ENCODE measurements at places on chromosomes 4 and X.

DNA sequence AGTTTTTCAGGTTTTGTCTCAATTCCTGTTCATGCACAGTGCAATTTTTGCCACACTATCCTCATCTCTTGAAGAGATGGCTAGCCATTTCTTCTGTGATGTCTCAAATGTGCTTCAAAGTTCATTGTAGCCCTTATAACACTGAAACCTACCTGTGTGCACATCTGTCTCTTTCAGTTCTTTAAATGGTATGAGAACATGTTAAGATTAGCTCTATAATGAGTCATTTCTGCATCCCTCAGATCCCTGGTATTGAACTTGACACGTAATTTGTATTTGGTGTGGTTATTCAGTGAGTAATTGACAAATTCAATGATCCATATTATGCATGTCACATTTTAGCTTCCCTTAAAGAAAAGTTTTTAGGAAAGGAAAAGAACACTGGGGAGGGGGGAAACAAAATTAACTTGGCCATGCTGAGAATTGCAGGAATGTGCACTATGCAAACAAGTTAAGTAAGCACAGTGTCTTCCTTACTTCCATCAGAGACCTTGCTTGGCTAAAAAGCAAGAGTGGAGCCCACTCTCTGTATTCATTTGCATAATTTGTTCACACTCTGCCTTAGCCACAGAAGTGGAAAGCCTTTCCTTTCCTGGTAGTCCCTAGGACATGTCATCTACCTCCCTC lies 659.8 kb upstream of the MAGEB2 start:
- no peak for DNase-seq

GRCh38 chrX:49117581-49117980 lies 6.0 kb downstream of the GPKOW start:
- DNase-seq, result no peak

DNA sequence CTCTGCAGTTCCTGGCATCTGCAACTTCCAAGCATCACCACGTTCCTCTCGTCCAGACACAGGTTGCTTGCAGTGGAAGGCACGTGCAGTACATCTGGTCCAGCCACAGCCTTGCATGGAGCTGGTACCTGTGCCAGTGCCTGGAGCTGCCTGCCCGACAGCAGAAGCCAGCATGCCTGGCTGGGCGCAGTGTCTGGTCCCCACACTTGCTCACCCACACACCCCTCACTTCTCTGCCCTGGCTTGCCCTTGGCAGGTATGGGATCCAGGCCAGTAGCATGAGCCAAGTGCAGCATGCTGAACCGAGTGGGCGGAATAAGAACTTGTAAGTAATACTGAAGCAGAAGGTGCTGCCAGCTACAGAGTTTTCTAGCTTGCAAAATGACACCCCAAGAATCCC lies 39.9 kb downstream of the SH3BGRL start:
- DNase-seq, result no peak

GRCh38 chrX:73577361-73577760 lies 14.4 kb downstream of the CHIC1 start:
- peak; percentile 49 for DNase-seq

DNA sequence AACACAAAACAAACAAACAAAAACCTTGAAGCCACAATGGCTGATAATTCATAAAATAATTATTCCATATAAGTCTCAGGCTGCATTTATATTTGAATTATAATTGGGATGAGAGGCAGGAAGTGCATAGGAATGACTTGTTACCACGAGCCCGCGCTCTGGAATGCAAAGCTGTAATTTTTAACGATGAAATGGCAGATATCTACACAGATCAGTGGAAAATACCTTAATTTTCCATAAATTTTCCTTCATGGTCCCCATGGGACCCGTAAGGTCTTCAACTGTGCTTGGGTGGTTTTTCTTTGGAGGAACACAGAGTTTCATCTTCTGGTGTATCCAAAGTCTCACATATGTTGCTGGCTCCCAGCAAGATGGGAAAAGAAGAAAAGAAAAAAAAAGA lies 226.8 kb downstream of the SHOX start:
- no peak for DNase-seq

DNA sequence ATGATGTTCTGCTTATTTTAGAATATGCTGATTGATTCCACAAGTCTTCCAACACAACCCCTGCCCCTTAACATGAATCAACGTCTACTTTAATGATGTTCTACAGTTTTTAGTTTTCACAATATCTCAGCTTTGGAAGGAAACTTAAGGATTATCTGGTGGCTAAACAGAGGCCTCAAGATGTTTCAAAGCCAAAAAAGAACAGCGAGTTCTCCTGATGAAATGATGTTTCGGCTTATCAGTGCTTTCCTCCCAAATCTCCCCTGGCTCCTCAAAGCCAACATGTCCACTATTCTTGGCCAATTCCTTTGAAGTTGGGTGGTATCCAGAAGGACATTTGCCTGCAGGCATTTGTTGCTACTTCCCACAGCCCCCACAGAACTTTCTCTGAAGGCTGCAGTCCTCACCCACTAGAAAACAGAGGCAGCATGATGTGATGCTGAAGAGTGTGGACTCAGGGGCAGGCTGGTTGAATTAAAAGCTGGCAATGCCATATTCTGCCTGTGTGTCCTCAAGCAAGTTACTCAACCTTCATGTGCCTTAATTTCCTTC lies 87.3 kb downstream of the ADGRG4 start:
- no peak for DNase-seq

DNA sequence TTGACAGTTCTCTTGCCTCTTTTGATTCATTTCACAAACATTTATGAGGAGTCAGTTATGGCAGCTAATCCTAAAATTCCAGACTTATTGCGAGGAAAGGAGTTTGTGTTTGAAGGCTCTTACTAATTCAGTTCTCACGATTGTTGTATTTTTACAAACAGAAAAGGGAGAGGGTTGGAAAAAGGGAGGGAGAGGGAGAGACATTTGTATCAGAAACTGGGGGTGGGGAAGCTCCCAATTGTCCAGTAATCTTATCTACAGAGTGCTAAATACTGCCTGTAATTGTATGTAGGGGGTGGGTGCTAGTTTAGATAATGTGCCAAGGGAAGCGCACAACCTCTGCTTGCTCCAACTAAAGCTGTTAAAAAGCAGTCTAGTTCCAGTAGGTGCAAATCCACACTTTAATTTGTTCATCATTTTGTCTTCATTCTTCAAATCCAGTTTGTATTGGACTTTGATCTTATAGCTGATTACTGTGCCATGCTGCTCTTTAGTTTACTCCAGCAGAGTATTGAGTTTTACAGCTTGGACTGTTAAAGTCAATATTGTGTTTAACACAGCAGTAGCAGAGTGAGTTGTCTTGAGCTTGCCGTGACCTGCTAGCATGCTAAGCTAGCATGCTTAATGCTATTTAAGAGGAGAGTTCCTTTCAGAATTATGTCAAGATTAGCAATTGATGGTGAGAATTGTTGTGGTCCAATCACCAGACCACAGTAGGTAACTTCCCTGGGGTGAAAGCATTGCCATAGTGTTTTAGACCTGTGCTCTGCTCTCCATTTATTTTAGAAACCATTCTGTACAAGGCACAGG lies 13.9 kb downstream of the FNIP2 start:
- no peak for DNase-seq

- no peak for DNase-seq
These were observed 415.4 kb downstream of the SPRY1 start for GRCh38 chr4:123812066-123812390.

DNA sequence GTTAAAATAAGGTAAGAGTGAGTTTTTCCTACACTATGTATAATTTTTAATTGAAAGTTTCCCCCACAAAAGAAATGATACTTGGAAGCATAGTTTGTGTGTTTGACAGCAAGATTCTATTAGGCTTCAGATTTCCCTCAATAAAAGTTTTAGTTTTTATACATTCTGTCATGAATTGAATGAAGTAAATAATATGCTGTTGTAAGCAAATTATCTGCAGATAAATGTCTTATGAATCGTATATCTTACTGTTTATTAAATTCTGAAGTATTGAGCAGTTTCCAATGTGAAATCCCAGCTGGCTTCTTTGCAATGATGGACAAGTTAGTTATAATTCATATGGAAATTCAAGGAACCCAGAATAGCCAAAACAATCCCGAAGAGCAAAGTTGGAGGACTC lies 33.5 kb downstream of the RS1 start:
- DNase-seq, result no peak

- DNase-seq, result no peak
These were observed 241.2 kb downstream of the ARHGAP24 start for GRCh38 chr4:85715991-85716737.

DNA sequence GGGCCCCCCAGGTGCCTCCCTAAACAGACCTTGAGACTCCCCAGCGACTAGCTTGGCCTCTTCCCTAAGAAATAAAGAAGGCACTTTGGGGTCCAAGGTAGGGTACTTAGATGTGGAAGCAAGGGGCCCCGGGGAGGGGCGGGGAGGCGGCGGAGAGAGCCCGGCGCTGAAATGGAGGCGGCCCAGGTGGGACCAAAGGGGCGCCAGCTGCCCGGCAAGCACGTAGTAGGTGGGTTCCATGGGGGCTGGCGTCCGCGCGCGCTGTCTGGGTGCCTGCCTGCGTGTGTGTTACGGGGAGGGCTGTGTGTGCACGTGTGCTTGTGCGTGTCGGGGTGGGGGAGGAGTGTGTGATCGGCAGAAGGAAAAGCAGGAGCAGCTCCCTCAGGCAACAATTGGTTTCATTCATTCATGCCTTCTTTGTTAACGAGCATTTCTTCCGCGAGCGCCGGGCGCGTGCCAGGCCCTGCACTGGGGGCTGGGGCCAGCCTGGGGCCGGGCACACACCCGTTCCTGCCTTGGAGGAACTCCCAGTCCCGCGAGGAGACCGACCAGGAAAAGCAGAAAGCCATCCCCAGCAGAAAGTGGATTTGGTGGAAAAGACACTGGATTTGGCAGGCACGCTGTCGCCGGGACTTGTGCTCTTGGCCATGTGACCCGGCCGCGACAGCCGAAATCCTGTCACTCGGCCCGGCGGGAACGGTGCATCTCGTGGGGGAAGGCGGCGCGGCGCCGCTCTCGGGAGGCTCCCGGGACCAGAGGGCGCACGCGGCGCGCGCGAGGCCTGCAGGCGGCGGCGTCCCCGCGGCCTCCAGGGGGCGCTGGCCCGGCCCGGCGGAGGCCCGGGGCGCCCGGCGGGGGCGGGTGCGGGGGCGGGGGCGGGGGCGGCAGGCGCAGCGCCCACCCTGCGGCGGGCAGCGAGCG lies 3.3 kb upstream of the DUSP9 start:
- no peak for DNase-seq

DNA sequence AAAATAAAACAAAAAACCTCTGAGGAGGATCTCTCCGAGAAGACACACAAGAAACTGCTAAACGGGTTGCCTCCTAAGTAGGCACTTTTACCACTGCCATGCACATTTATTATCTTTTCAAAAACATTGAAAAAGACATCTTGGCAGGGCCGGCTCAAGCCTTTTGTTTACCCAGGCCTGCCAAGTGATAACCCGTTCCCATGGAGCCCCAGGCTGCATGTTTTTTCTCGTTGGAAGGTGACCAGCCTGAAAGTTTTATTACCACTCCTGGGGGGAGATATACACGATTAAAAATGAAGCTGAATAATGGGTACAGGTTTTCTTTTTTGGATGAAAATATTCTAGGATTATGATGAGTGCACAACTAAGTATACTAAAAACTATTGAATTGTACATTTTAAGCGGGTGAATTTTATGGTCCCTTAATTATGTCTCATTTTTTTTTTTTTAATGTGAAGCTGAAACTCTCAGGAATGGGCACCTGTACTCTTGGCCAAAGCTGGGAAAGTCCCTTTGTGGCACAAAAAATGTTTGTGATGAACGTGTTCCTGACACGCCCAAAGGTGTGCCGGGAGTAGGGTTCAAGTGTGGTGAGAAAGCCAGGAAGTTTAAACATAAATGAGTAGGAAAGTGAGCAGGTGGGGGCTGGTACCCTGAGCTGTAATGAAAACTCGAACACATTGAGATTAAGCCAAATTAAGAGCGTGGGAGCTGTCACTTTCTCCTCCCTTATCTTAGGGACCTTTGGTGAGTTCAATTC lies 1.5 kb upstream of the MAP7D2 start:
- no peak for DNase-seq

GRCh38 chr4:155705664-155706063 lies 39.0 kb downstream of the GUCY1A1 start:
- DNase-seq, result peak; percentile 76

DNA sequence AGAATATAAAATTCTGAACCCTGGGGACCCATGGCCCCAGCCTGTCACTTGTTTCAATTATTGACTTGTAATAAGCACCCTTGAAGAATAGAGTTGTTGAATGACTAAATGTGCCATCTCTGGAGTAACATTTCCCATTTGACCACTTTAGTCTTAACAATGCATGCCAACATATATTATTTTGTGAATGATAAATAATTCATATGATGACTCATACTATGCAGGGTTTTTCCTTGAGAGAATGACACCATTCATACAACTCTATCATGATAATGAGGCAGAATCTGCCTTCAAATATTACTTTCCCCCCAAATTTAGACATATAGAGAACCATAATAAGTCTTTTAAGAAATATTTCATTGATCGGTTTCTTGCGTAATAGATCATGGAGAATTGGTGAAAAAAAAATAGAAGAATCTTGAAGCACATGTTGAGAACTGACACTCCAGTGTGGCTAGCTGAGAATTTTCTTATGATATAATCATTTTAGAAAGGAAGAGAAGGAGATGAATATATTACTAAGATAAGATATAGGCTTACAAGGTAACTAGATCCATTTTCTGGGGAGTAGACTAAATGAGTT lies 404.5 kb downstream of the GRXCR1 start:
- DNase-seq, result no peak

DNA sequence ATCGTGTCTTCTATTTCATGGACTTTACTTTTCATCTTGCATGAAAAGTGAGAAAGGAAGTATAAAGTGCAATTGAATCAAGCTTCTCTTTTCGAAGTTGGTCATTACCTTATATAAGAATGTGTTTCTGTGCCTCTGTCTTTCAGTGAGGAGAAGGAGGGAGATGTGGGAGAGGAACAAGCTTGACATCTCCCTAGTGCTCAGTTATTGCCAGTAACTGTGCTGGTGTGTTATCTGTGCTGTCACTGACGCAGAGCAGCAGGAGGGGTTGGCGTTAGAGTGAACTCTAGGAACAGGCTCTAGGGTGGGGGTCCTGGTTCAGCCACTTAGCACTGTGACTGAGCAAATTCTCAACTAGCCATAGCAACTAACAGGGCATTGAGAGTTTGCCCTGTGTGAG lies 34.0 kb upstream of the TBC1D9 start:
- no peak for DNase-seq

- DNase-seq, result no peak
These were observed 21.3 kb downstream of the LRRC66 start for GRCh38 chr4:51998837-51999236.

GRCh38 chrX:40971736-40972135 lies 113.5 kb upstream of the USP9X start:
- no peak for DNase-seq

DNA sequence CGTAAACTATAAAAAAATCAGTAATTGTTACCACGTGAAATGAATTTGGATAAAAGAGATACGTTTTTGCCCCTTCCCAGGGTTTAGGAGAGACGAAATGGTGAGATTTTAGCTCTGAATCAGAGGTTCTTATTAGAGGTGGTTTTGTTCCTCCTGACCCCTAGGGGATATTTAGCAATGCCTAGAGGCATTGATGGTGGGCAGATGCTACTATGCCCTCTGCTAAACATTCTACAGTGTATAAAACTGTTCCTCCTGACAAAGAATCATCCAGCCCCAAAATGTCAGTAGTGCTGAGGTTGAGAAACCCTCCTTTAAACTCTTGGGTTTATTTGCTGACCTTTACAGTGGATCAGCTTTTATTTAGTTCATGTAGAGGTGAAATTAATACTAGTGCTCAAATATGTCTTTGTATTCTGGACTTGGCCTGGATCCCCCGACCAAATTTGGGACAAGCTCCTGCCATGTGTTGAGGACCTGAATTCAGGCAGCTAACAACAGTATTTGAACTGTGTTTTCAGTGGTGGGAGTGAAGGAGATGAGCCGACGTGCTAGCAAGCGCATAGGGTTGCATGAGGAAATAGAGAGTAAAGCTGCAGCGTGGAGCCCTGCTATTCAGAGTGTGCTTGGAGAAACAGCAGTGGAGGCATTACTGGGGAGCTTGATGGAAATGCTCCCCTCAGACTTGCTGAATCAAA lies 126.1 kb downstream of the PTTG2 start:
- no peak for DNase-seq
